Activated CD8-positive, alpha-beta memory T cell treated with anti-CD3 and anti-CD28 coated beads, Interleukin-2, amount 10 ng/mL, durations not matched to agents 7 days and 5 days (primary cell): ENCODE measurements at places on chromosomes 7 and 10.

DNA sequence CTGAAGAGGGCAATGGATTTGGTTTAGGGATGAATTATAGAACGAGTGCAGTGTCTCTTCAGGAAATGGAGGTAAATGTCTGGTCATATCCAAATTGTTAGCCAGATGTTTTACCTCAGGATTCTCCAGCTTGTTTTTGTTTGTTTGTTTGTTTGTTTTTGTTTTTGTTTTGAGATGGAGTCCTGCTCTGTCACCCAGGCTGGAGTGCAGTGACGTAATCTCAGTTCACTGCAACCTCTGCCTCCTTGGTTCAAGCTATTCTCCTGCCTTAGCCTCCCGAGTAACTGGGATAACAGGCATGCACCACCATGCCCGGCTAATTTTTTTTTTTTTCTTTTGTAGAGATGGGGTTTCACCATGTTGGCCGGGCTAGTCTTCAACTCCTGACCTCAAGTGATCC, 6.9 kb downstream of the C10orf120 start:
- no peaks in the 10 kb centered on the region for H3K4me1 ChIP-seq
- H3K27me3 ChIP-seq = peaks cover 7% of the 10 kb centered on the region
- no peak for DNase-seq
- no peak overlapping the region for H3K27ac ChIP-seq
- no peak overlapping the region for H3K4me3 ChIP-seq

DNA sequence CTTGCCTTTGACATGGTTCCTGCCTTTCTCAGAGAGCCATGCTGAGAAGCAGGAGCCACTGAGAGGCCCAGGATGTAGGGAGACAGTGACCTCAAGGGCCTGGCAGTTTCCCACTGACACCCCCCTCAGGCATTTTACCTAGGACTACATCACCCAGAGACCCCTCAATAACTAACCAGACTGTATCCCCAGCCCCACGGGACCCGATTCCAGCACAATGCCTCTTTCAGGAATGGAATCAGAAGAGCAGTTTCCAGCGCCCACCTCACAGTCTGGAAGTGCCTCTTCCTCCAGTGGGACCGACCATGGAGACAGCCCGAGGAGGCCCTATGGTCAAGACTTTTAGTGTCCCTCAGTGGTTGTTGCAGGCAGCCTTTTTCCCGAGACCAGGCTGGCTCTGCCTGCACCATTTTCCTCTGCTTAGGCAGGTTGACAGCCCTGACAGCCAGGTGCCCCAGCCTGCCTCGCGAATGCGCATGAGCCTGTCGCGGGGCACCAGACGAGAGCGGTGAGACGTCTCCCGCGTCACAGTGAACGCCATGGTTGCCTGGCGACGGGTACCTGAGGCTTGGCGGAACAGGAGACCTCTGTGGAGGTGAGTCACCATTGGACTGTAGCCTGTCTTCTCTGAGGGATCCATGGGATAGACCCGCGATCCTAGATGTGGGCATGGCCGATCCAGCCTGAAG, 28.4 kb upstream of the ZNF273 start:
- H3K27ac ChIP-seq = no peak overlapping the region
- peaks cover 9% of the 10 kb centered on the region for H3K4me1 ChIP-seq
- no peaks in the 10 kb centered on the region for H3K36me3 ChIP-seq
- DNase-seq = no peak

- H3K4me3 ChIP-seq = no peak overlapping the region
- no peaks in the 10 kb centered on the region for H3K27me3 ChIP-seq
- no peaks in the 10 kb centered on the region for H3K4me1 ChIP-seq
- H3K27ac ChIP-seq = no peak overlapping the region
- no peak for DNase-seq
These were observed 1124.4 kb downstream of the NXPH1 start for GRCh38 chr7:9557853-9558252.

GRCh38 chr7:132077971-132078685, 498.1 kb downstream of the PLXNA4 start:
- peaks cover 19% of the 10 kb centered on the region for H3K27me3 ChIP-seq
- no peak overlapping the region for H3K4me3 ChIP-seq
- no peak overlapping the region for H3K27ac ChIP-seq
- no peak for DNase-seq
